Urothelium cell line (cell line): ENCODE measurements at places on chromosomes 5 and 9.

DNA sequence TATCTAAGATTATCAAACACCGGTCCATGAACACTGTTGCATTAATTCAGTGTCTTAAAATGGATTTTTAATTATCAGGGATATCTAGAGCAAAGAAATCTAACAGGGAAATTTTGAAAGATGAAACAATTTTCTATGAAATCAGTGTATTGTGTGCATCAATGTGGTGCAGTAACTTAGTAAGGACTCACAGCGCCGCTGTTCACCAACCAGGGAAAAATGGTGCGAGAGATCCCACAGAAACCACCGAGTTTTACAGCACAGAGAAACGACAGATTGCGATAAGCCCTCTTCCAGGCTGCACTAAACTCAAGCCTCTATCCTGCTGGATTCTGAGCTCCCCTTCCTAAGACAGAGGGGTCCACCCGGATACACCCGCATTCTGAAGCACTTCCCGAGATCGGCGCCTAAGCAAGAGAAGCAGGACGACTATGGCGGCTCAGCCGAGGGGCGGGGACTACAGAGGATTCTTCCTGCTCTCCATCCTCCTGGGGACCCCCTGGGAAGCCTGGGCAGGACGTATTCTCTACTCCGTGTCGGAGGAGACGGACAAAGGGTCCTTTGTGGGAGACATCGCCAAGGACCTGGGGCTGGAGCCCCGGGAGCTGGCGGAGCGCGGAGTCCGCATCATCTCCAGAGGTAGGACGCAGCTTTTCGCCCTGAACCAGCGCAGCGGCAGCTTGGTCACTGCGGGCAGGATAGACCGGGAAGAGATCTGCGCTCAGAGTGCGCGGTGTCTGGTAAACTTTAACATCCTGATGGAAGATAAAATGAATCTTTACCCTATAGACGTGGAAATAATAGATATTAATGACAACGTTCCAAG lies at the start of gene PCDHGA7:
Gene PCDHGA7 (plus strand): TSS at position 274 of the 826 bp plus-strand sequence. CDS start 158 bp downstream, at position 432.
- DNase-seq, result no peak

GRCh38 chr5:1371218-1371971 lies 26.5 kb upstream of the CLPTM1L start:
- DNase-seq, result no peak

DNA sequence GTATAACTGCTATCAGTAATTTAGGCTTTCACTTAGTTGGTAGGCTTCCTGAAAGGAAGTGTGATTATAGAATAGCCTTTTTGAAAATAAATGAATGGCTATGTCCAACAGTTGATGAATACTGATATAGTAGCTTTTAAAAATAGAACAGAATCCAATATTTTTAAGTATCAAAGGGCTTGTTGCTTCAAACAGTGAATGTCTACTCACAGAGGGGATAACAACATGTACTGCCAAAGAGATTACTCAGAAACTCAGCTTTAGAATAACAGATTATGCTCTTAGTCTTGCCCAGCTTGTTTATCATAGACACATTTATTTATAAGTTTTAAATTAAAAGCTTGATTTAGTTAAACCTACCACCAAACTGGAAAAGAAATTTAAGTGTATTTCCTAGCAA lies 132.6 kb downstream of the XRCC4 start:
- no peak for DNase-seq

DNA sequence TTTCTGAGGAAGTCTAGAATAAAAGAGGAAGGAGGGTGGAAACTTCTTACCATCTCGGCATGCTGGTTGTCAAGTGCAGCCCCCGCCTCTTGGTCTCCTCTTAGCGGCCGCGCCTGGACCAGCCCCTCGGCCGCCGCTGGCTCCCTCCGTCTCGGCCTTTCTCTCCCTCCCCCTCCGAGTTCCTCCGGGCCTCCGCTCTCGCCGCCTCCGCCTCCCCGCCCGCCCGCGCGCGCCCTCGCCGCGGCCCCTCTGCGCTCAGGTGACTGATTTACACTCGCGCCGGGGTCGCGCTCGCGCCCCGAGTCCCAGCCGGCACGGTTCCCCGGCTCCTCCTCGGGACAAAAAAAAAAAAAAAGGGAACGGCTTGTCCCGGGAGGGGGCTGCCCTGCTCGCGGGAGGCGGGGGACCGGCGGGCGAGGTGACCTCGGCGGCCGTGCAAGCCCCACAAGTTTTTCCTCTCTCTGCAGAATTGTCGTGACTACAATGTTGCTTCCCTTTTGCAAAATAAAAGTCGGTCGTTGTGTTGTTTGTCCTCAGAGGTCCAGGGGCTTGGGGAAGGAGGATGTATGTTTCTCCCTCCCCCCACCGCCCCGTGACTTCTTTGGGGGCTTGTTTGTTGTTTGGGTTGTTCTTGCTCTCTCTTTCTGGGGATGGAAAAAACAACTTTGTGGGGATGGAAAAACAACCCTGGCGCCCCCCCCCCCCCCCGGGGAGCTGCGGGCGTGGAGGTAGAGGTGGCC lies at the start of gene BNC2:
Gene BNC2 (minus strand): TSS at position 75 of the 740 bp plus-strand sequence. CDS start 22 bp downstream, at position 53.
- peak; percentile 64 for DNase-seq

DNA sequence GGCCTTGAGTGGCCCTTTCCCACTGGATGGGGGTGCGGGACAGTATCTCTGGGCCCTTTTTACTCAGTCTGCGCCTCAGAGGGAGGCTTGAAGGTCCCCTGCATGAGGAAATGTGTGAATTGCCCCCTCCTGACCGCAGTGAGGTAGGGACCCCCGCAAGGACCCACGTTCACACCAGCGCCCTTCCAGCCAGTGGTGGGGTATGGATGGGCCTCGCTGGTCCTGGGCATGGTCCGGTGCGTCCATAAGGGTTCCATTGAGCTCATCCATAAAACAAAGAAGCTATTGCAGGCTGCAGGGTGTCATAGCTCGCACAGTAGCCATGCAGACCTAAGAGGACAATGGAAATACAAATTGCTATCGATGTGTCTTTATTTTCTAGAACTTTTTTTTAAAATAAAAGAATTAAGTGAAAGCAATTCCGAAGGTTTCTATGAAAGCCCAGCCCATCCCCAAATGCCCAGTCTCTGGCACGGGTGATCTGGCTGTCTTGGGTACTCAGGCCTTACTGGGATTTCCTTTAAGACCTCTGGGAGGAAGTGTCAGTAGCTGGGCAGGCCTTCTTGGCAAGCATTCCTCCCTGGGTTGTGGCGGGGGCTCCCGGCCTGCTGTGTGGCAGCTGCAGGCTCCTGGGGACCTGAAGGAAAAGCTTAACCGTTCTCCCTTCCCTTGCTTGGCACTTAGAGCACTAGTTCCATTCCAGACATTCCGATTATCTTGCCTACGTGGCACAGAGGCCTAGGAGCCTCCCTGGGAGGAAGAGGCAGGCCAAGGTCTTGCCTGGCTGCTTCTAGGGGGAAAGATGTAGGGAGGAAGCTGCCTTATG lies 1.5 kb upstream of the SEMA5A start:
- peak; percentile 35 for DNase-seq

DNA sequence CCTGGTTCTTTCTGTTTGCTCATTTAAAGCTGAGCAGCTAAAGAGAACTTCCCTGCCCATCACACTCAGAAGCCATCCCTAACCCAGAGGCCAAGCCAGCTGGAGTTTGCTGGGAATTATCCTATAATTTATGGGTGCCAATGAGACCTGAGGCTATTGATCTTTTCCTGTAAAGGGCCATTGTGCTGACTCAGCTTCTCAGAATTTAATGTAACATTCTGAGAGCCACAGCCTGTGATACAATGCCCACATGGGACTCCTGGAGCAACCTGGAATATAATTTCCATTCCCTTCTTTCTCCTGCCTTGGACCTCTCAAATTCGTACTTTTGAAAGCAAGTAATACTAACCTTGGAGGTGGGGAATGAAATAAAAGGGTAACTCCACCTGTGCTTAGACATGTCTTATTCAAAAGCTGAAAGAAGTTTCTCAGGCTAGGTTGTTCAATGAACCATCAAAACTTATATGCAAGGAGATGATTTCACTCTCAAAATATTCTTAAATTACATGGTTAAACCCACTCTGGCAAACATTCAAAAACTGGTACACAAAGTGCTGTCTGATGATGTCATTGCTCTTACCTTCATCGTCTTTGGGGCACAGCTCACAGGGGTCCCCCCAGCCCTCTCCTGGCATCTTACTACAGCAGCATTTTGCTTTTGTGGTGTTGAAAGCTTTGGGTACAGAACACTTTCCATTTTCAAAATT lies 206.7 kb downstream of the SLC12A2 start:
- no peak for DNase-seq

GRCh38 chr5:38420691-38421390 lies 135.6 kb downstream of the LIFR start:
- peak; percentile 82 for DNase-seq

DNA sequence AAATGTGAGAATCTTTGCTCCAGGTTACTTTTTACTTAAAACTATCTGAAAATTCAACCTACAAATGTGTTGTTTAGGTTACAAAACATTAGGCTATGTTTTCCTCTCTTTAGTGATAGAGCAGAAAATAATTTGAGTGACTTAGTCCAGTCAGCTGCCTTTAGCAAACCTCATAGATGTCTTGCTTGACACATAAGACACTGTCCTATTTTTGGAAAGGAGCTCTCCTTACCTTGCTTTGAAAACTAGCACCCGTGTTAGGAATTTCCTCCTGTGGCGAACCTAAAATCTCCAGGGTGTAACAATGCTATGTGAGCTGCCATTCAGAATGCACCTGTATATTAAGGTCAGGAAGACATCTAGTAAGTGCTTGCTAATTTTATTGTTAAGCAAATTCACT lies 221.2 kb upstream of the CD180 start:
- DNase-seq, result no peak

DNA sequence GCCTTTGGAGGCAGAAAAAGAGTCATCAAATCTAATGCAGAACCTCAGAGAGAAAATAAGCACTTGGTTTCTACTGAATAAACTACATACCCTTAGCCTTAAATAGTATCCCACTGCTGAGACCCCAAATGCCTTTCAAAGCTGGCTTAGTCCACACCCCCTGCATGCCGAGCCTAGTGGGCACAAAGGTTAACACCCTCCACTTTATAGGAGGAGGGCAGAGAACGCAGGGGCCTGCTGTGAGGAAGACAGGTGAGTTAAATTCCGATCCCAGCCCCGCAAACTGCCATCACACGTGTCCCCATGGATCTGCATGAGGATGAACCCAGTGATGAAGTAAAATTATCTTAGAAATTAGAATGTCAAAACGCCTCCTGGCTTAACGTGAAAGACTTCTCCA lies 19.5 kb upstream of the HSD17B3 start:
- no peak for DNase-seq

DNA sequence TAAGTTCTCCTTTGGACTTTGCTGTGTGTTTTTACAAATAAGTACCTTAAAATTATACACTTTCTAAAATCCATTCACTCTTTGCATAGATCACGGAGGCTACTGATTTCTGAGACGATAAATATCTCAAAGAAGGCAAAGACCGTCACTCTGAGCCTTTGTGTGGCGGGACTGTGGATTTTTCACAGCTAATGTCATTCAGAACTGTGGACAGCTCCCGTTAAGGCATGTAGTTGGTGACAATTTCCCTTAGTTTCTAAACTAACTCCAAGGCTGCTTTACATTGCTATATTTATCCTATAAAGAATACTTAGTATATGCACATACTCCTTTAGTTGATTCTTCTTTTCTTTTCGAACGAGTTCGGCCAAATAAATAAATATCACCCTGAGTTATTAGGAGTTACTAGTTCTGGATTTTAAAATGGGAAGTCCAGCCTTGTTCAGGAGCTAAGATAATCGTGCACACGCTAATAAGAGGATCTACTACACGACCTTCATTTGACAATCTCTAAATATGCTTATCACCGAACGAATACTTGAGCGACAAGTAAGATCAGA lies 1.8 kb downstream of the HCN1 start:
- DNase-seq, result no peak

DNA sequence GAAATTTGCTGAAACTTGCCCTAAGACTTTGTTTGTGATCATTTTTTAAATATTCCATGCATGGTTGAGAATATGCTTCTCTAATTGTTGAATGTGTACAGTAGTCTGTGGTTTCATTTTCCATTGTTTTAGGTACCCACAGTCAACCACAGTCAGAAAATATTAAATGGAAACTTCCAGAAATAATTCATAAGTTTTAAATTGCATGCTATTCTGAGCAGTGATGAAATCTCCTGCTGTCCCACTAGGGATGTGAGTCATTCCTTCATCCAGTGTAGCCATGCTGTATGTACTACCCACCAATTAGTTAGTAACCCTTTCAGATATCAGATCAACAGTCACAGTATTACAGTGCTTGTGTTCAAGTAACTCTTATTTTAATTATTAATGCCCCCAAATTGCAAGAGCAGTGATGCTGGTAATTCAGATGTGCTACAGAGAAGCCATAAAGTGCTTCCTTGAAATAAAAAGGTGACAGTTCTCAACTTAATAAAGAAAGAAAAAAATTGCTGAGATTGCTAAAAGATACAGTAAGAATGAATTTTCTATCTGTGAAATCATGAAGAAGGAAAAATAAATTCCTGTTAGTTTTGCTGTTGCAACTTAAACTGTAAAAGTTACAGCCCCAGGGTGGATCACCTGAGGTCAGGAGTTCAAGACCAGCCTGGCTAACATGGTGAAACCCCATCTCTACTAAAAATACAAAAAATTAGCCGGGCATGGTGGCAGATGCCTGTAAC lies 79.9 kb upstream of the FBXL17 start:
- DNase-seq, result no peak

DNA sequence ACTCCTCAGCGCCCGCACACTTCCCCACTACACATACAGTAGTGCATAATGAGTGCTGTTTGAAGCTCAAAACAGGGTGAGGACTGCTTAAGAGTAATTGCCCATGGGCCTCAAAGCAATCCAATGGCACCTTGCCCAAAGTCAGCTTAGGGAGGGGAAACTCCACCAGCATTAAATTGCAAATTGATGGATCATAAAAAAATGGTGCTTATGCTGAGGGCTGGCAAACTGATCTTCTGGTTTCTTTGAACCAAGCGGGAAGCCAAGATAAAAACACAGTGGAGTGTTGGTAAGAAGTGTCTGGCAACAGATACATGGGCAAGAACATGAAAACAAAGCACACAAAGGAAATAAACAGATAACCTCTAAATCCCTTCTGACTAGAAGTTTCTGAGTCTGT lies 28.0 kb downstream of the TLE1 start:
- no peak for DNase-seq

- no peak for DNase-seq
These were observed 5.5 kb upstream of the PSAT1 start for GRCh38 chr9:78291240-78291925.

GRCh38 chr9:37999588-38000189 lies 69.3 kb downstream of the SHB start:
- no peak for DNase-seq

DNA sequence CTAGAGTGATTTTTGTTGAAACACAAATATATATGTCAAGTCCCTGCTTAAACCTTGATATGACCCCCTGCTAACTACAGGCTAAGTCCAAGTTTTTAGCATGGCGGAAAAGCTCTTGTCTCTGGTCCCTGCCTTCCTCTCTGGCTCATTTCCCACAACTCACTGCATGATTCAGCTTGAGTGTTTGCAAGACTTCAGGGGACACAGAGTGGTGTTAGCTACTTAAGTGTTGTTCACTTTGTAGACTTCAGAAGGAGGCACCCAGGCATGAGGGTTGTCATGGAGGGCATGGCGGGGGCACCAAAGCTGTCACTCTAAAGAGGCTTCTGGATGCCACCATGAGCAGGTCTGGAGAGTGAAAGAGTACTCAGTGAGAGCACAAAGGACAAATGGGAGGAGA lies 362.4 kb upstream of the ACTBL2 start:
- DNase-seq, result no peak
